ENCODE measurements at places on chromosomes 6 and 20.

- no peak for DNase-seq
Observed at GRCh38 chr6:87907521-87907920, 140.1 kb upstream of the SPACA1 start.

- DNase-seq = no peak
Observed at GRCh38 chr20:32569380-32570305, 15.5 kb downstream of the NOL4L start.

GRCh38 chr6:151690768-151691562 lies 116.5 kb upstream of the ESR1 start:
- no peak for DNase-seq

- no peak for DNase-seq
Observed at GRCh38 chr6:163813979-163814493, 399.5 kb downstream of the QKI start.

DNA sequence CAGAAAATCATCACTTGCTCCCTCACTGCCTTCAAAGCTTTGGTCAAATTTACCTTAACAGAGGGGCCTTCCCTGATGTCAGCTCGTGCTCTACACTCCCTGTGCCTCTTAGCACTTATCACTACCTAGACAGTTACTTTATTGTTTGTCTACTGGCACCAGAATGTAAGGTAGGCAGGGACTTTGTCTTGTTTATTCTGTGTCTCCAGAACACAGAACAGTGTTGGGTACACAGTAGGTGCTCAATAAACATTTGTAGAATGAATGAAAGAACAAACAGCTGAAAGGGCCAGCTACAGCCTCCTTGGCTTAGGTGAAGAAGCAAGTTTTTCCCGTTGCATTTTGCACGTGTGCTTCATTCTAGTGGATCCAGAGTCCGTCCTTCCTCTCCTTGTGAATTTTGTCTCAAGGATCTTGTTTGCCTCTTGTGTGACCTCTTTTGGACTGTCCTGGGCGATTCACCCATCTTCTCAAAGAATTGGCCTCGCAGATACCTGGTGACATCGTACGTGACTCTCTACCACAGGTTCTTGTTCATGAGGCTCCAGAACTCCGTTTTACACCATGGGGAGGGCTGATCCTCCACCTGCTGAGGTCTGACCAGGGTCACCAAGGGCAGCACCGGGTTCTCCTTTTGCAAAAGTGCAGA lies 84.2 kb upstream of the ARMC2 start:
- no peak for DNase-seq

- DNase-seq = no peak
Observed at GRCh38 chr6:16953905-16954304, 147.9 kb upstream of the STMND1 start.

DNA sequence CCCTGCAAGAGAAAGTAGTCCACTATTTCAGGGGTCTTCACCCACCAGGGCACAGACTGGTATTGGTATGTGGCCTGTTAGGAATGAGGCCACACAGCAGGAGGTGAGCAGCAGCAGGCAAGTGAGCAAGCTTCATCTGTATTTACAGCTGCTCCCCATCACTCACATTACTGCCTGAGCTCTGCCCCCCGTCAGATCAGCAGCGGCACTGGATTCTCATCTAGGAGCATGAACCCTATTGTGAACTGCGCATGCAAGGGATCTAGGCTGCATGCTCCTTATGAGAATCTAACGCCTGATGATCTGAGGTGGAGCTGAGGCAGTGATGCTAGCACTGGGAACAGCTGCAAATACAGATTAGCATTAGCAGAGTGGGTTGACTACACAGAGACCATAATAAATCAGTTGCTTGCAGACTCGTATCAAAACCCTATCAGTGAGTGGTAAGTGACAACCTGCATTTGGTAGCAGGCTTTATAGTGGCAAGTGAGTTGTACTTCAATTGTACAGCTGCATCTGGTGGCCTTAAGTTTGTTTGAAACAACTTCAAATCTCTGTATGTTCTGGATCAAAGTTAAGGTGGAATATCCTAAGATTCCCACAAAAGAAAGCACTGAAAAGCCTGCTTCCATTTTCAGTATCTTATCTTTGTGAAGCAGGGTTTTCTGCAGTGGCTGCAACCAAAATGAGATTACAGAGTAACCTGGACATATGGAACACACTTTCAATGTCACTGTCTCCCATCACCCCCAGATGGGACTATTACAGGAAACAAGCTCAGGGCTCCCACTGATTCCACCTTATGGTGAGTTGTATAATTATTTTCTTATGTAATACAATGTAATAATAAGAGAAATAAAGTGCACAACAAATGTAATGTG lies 12.8 kb downstream of the C6orf141 start:
- no peak for DNase-seq

GRCh38 chr6:63245420-63245819 lies 34.2 kb downstream of the FKBP1C start:
- DNase-seq = no peak

GRCh38 chr6:113860181-113860955 lies 3.2 kb downstream of the MARCKS start:
- no peak for DNase-seq

DNA sequence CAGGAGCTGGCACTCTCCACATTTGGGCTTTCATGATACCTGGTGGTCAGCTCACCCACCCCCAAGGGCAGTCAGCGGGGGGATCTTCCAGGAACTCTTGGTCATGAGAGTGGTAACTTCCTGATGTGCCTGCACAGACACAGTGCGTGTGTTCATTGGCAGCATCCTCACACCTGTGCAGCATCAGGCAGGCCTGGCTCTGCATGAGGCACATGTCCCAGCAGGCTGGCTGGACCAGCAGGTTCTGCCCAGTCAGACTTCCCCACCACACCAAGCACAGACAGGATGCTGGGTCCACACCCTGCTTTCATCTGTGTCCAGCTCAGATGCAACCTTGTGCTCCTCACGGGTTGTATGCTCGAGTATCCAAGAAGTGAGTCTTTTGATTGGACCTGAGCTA lies 15.7 kb upstream of the UNC93A start:
- no peak for DNase-seq

- peak; percentile 18 for DNase-seq
Observed at GRCh38 chr6:16799279-16800193, 38.3 kb upstream of the ATXN1 start.

DNA sequence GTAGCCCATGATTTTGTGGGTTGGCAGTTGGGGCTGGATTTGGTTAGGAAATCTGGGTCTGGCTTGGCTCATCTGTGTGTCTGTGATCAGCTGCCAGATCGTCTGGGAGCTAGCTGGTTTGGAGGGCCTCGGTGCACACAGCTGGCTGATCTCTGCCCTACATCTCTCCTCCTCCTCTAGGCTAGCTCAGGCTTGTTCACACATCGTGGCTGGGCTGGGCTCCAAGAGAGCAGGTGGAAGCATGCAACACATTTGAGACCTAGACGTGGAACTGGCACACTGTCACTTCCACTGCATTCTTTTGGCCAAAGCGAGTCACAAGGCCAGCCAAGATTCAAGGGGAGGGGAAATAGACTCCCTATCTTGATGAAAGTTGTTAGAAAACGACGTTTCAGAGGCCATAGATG lies 15.9 kb downstream of the NDUFAF5 start:
- DNase-seq = peak; percentile 33

DNA sequence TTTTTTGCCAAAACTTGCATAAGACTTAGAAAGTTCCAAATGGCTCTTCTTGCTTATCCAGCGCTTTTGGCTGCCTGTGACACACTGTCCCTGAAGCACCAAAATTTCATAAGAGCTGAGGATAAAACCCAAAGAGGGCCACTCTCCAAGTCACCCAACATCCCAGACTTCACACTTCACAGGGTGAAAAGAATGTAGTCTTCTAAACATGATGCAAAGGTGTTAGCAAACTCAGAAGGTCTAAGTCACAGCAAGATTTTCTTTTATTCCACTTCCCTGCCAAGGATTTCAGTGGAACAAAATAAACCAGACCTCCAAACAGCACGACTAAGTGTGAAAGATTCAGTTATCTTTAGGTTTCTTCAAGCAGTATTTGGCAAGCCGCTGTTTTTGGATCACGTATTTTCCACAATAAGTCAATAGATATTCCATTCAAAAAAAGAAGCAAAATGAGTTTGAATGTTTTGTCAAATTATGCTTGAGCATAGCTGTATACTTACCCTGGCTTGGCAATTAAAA lies 44.6 kb upstream of the CD93 start:
- DNase-seq = no peak

DNA sequence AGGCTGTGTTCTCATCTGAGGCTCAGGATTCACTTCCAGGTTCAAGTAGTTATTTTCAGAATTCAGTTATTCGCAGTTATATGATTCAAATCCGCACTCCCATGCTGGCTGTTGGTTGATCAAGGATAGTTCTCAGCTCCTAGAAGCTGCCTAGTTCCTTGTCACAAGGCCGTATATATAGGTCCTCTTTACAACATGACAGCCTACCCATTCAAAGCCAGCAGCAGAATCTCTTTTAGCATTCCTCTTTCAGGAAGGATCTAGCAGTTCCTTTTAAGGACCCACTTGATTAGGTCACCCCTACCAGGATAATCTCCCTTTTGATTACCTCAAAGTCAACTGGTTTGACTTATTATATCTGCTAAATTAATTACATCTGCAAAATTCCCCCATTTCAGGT lies 23.8 kb upstream of the LAMP5 start:
- no peak for DNase-seq

DNA sequence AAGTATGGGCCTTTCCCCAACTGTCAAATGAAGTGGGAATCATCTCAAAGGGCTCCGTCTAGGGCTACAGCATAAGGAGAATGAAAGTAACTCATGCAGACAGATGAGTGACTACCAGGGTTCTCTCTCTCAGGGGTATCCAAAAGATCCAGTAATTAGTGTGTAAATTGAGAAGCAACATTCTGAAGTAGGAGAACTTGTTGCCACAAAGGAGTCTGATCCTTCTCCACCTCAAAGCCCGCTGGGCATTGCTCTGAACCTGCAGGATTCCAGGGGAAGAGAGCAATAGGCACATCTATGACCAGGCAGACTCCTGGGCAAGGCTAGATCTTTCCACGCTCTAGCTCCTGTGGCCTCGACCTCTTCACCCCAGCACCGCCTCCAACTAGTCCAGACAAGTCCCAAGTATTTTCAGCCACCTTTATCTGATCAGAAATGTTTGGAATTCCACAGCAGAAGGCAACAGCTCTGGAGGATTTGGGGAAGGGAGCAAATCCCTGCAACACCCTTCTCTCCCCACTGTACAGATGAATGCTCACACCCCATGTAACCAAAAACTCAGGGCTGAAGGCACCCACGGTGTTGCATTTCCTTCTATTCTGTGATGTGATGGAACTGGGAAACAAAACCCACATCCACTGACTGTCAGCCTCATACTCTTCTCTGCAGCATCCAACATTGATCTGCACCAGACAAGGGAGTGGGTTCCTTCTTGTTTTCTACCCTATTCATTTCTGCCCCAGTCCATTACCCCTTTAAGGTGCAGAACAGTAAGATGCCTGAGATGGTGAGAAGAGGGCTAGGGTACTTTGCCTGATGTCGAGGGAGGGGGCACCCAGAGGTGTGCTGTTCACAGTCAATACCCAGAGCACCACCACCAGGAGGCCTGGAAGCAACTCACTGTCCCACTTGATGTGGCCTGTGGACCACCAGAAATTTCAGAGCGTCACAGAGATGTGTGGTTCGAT lies 41.0 kb downstream of the COX4I2 start:
- DNase-seq = peak; percentile 98

DNA sequence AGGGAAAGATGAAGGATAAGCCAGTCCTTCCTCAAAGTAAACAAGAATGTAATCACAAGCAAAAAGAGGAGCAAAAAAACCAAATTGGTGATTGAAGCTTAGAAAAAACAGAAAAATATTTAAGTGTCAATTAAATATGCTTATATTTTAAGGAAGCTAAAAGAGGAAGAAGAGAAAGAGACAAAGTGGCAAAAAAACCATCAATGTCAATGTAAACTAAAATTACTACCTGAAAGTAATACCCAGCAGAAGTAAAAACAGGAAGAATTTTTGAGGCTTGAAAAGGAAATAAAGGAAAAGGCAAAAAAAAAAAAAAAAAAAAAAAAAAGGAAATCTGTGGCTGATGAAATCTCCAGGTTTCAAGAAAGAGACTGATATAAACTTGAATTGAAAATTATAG lies 36.2 kb upstream of the OGFRL1 start:
- DNase-seq = no peak

- DNase-seq = no peak
Observed at GRCh38 chr20:51411870-51412269, 130.6 kb downstream of the NFATC2 start.

GRCh38 chr6:132614554-132614953 lies 9.5 kb downstream of the TAAR2 start:
- DNase-seq = peak; percentile 58

- DNase-seq = peak; percentile 86
Observed at GRCh38 chr6:37207903-37208456, 38.0 kb downstream of the PIM1 start.

- DNase-seq = no peak
Observed at GRCh38 chr6:21986703-21987102, 310.1 kb downstream of the PRL start.

DNA sequence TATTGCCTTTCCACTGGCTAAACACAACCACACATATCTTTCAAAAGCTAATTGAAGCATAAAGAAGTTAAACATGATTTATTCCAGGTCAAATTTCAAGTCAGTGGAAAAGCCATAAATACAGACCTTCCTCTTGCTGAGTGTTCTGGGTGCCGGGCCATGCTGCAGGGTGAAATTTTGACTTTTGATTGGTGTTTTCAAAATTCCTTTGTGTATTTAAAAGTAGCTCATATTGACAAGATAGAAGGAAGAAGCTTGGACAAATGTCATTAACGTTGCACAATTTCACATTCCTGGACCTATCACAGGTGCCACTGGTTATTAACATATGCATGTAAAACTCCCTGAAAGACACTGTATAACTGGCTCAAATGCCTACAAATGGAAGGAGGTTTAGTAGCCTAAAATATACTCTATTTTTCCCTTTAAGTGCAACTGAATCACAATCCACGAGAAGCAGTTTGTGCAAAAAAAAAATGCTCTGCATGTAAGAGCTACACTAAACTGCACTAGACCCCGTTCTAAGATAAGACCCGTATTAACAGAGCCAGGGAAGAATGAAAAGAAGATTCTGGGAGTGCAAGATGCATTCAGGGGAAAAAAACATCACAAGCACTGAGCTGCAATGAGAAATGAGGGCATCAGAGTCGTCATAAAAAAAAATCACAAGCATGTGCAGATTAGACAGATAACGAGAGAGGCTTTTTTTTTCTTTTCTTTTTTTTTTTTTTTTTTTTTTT lies 30.4 kb downstream of the ATXN1 start:
- DNase-seq = no peak

- DNase-seq = no peak
Observed at GRCh38 chr6:132465530-132466485, 47.1 kb downstream of the STX7 start.

- DNase-seq = no peak
Observed at GRCh38 chr6:157530126-157530525, 149.1 kb downstream of the ZDHHC14 start.

- DNase-seq = peak; percentile 29
Observed at GRCh38 chr20:8094415-8094818, 37.6 kb upstream of the PLCB1 start.

GRCh38 chr6:17945575-17945974 lies 41.9 kb downstream of the KIF13A start:
- DNase-seq = no peak

GRCh38 chr20:45727044-45727443 lies 4.9 kb downstream of the SPINT4 start:
- DNase-seq = no peak

- DNase-seq = no peak
Observed at GRCh38 chr20:63693083-63693732, 3.2 kb upstream of the TNFRSF6B start.

GRCh38 chr6:52331793-52332457 lies 30.0 kb upstream of the PAQR8 start:
- DNase-seq = no peak

All from T47D (cell line).